Vagina (tissue), 2 donors: ENCODE measurements at places on chromosomes 1 and 21. TPM values are rescaled to one million over a fixed set of nuclear protein-coding genes. Genes with fewer than 3 reads are reported as not detected.
A peak's percentile ranks its signal among the peaks of the same experiment; 100 is the strongest.

GRCh38 chr1:153359241-153359640 lies 1.6 kb downstream of the S100A9 start:
- H3K27me3 ChIP-seq, result no peaks in the 10 kb centered on the region
- H3K4me3 ChIP-seq, result no peak overlapping the region
- H3K4me1 ChIP-seq, result no peaks in the 10 kb centered on the region
- H3K27ac ChIP-seq, result peak overlapping the region; percentile 53
- peak; percentile 91 for DNase-seq

- no peak overlapping the region for H3K4me3 ChIP-seq
- H3K36me3 ChIP-seq, result no peaks in the 10 kb centered on the region
- H3K27me3 ChIP-seq, result no peaks in the 10 kb centered on the region
- DNase-seq, result no peak
Observed at GRCh38 chr1:37628026-37628556, 6.6 kb downstream of the RSPO1 start.

GRCh38 chr1:41242342-41243078 lies 404 bp upstream of the SCMH1 start:
- peaks cover 30% of the 10 kb centered on the region for H3K4me1 ChIP-seq
- H3K27ac ChIP-seq, result peak overlapping the region; percentile 91
- H3K36me3 ChIP-seq, result no peaks in the 10 kb centered on the region
- H3K27me3 ChIP-seq, result no peaks in the 10 kb centered on the region
- peak overlapping the region; percentile 78 for H3K4me3 ChIP-seq
- DNase-seq, result no peak

DNA sequence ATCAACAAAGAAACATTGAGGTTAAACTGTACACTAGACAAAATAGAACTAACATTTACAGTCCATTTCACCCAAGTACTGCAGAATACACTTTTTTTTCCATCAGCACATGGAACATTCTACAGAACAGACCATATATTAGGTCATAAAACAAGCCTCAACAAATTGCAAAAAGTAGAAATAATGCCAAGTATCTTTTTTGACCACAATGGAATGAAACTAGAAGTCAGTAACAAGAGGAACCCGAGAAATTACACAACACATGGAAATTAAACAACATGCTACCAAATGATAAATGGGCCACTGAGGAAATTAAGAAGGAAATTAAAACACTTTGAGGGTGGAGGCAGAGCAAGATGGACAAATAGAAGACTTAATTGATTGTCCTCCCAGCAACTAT lies 8.4 kb upstream of the C1orf185 start:
- no peak overlapping the region for H3K27ac ChIP-seq
- H3K36me3 ChIP-seq, result no peaks in the 10 kb centered on the region
- no peaks in the 10 kb centered on the region for H3K27me3 ChIP-seq
- DNase-seq, result no peak
- no peak overlapping the region for H3K4me3 ChIP-seq

DNA sequence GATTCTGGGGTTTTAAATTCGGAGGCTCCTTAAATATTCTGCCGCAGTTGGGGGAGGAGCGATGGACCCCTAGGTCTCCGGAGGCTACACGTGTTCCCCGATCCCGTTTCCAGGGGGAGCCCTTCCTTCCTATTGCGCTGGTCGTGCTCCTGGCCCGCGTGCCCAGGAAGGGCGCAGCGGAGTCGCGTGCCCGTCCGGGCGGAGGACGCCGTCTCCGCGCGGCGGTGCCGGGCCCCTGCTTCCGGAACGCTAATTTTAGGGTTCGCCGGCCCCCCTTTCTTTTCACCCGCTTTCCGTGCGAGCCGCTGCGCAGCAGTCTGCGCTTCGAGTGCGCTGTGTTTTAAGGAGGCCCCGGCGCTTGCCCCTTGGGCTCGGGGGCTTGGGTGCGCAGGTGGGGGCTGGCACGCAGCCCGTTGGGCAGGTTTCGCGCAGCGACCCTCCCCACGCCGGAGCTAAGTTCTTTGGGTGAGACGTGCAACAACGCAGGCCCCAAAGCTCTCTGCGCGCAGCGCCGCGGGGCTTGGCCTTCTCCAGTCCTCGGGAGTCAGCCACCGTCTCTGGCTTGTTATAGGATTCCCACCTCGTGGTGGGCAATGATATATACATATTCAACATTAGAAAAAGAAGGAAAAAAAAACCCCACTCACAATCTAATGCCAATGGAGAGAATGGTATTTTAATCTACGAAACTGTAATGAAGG lies 43.5 kb upstream of the DNAJC6 start:
- no peaks in the 10 kb centered on the region for H3K36me3 ChIP-seq
- DNase-seq, result no peak
- H3K4me1 ChIP-seq, result peaks cover 18% of the 10 kb centered on the region
- H3K27me3 ChIP-seq, result no peaks in the 10 kb centered on the region
- no peak overlapping the region for H3K27ac ChIP-seq

DNA sequence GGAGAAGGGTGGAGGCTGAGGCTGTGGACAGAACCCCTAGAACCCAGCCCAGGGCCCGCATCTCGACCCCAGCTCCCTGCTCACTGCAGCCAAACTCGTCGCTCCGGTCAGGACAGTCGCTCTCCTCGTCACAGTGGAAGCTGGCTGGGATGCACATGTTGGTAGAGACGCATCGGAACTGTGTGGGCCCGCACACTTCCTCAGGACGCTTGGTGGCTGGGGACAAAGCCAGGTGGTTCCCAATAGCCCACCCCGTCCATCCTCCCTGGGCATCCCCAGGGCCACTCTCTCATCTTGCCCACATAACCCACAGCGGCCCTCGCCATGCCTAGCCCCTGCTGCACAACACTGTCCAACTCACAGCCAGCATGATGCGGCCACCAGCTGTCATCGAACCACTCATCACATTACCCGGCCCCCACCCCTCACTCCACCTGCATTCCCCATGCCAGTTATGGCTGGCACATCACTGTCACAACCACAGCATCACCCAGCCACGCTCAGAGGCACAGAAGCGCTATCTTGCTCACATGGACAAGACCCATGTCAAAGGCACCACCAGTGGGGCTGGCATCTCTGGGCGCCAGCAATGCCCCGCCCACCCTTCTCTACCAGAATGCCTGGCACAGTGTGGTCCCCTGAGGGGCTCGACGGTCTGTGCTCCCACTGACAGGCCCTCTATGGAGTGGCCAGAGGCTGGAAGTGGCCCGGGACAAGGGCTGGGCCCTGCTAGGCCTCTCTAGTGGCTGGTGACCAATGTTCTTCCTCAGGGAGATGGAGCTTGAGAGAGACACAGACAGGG lies 51.7 kb downstream of the HSPG2 start:
- H3K36me3 ChIP-seq, result no peaks in the 10 kb centered on the region
- H3K27ac ChIP-seq, result no peak overlapping the region

The CFHR1 gene
- total RNA-seq, result not detected
